Aorta (tissue), 5 donors: ENCODE measurements at places on chromosomes 2 and 18.

DNA sequence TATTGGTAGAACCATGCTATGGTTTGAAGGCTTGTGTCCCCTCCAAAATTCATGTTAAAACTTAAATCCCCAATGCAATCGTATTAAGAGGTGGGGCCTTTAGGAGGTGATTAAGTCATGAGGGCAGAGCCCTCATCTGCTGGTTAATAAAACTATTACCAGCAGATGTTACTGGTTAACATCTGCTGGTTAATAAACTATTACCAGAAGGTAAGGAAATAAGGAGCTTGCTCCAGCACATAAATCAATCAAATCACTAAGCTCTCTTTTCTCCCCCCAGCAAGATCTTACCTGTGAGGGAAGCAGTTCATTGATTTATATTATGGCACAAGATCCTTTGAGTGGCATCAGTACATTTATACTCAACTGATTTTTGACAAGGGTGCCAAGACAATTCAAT is 96.9 kb downstream of the AAK1 start:
- DNase-seq: no peak

GRCh38 chr2:57160976-57161375 is 885.6 kb upstream of the VRK2 start:
- no peak for DNase-seq

- DNase-seq: no peak
These were observed 524.2 kb upstream of the TCF4 start for GRCh38 chr18:56112013-56112749.

GRCh38 chr2:173997269-173997668 is 32.1 kb upstream of the SP3 start:
- DNase-seq: peak; percentile 93

- no peak for DNase-seq
These were observed 21.7 kb downstream of the CLASP1 start for GRCh38 chr2:121627525-121628050.

DNA sequence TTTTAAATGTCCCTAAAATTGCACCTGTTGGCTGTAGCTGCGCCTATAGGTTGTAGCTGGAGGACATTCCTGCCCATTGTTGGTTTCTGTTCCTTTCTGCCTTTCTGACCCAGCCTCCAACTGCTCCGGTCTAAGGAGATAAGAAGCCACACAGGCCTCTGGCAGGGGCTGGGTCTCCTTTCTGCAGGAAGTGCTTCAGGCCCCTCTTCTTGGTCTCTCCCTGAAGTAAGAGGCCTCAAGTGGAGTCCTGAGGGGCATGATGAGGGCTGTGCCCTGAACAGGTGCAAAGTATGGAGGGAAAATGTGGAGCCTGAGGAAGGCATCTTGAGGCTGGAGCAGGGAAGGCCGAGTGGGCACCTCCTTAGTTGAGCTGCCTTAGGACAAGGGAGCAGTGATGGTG is 10.4 kb upstream of the SFTPB start:
- DNase-seq: no peak

DNA sequence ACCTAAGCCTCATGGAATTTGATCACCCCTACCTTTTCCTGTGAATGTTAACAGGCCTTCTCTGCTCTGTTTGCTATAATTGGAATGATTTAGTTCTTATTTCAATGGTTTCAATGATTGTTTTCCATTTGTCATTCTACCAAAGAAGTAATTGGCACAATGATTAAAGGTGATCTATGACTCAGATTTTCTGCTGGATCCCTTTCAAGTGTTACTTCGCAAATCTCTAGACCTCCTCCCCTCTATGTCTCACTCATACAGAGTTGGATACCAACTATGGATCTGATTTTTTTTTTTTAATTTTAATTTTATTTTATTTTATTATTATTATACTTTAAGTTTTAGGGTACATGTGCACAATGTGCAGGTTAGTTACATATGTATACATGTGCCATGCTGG is 29.6 kb upstream of the FAM117B start:
- DNase-seq: no peak

- DNase-seq: no peak
These were observed 13.2 kb downstream of the TSHZ1 start for GRCh38 chr18:75223687-75224347.

GRCh38 chr2:186554429-186554828 is 35.4 kb upstream of the ITGAV start:
- DNase-seq: no peak

DNA sequence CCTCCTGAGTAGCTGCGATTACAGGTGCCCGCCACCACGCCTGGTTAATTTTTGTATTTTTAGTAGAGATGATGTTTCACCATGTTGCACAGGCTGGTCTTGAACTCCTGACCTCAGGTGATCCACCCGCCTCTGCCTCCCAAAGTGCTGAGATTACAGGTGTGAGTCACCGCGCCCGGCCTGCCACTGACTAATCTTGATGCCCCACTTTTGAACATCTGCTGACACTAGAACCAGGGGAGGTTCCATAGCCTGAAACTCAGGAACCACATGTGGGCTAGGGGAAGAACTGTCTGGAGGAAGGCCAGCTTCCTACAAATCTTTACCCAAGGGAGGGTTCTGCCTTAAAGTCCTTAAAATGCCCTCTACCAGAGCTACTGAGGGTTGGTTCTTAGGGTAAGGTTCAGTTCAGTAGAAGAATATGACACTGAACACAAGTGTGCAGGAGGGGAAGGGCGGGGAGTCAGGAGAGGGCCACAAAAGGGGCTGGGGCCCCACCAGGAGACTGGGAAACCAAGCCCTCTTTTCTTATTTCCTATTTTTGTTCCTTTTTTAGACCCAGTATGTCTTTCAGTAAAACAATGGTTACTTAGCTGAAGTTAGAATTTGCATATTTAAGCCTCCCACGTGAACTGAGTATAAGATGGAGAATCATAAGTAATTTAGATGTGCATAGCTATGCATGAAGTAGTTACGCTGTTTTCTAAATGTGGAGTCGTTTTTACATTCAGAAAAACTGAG is 6.3 kb upstream of the RAB31 start:
- no peak for DNase-seq

- DNase-seq: no peak
These were observed at the start of gene LRRTM1 for GRCh38 chr2:80303909-80304837. Gene LRRTM1, minus strand, starts transcription at chr2:80304752. Its CDS starts 933 bp downstream, at chr2:80303819.

- no peak for DNase-seq
These were observed 27.8 kb upstream of the SLC9A2 start for GRCh38 chr2:102591491-102592045.

GRCh38 chr2:148660999-148661398 is 16.4 kb downstream of the EPC2 start:
- DNase-seq: no peak

DNA sequence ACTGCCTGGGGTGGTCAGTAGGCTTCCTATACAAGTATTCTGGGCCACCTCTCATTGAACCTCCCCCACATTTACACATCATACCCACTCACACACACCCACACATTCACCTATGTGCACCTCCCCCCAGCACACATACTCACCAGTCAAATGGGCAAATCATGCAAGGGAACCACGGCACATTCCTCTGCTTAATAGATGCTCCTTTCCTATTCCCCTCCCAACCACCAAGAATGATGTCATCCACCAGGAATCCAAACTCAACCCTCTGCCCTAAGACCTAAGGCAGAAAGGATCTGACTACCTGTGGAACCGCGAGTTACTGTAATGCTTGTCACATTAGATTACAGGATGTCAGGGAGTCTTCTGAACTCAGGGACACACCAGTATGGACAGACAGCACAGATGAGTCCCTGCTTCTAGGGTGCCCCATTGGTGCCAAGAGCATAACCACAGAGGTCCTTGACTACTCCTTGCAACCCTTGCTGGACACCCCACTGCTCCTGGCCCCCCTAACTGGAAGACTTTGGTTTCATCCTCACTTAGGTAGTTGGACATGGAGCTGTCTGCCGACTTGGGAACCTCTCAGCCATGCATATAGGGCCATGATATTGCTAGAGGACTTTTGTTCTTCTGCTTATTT is 21.5 kb upstream of the CAB39 start:
- DNase-seq: no peak

- no peak for DNase-seq
These were observed 534.2 kb downstream of the SPAG16 start for GRCh38 chr2:213818436-213818835.
